ENCODE measurements at places on chromosomes 2 and 18.

GRCh38 chr18:59263661-59264060 lies 9.6 kb downstream of the RAX start:
- DNase-seq = no peak

GRCh38 chr2:236120141-236120601 lies 48.0 kb downstream of the GBX2 start:
- DNase-seq = no peak

- no peak for DNase-seq
Measured at GRCh38 chr18:74097803-74098202, 49.8 kb downstream of the FBXO15 start.

DNA sequence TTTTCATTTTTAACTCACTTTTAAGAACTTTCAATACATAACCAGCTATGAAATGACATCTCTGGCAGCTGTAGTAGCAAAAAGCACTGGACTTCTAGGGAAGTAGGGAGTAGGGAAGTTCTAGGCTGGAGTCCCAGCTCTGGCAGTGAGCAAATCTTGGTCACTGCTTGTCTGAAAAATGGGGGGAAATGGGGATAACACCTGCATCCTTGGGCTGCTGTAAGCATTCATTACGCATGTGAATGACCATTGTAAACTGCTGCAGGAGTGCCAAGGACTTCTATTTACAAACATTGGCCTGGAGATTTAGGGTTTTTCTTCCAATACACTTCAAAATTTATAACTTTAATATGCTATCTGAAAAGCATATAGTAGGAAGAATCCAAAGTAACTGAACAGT lies 972 bp upstream of the MPP4 start:
- no peak for DNase-seq

GRCh38 chr2:239882331-239882732 lies 142.8 kb downstream of the NDUFA10 start:
- peak; percentile 68 for DNase-seq

DNA sequence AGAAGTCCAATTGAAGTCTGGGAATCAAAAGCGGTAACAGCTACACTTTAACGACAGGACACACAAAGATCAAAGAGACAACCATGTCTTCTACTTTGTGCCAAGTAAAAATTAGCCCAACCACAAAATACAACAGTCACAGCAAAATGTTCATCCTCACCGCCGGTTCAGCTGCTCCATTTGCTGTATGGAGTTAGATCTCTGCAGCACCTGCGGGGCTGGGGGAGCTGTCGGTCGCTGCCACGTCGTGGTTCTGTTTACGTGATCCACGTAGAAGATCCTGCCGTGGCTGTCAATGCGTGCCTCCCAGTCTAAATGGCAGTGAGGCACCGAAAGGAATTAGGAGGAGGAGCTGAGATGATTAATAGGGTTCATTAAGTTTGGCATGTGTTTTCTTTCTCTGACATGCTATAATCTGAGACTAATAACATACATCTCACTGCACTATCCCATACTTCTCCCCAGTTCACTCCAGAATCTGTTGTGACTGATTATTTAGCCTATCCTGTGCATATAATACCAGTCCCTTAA lies 136.5 kb upstream of the STK17B start:
- DNase-seq = no peak

DNA sequence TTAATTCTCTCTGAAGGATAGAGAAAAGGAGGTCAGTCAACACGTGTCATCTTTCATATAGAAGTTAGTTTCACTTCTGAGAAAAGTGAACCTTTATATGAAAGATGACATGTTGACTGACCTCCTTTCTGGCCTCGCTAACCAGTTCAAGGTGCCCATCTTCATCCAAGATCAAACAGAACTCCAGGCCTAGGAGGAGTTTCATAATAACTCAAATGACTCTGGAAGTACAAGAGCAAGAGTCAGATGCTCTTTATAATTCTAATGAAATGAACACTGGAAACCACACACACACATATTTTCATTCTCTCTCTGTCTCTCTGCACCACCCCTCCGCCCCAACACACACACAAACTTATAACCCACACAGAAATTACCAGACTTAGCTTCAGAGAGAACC lies 16.3 kb downstream of the ANKRD44 start:
- no peak for DNase-seq

DNA sequence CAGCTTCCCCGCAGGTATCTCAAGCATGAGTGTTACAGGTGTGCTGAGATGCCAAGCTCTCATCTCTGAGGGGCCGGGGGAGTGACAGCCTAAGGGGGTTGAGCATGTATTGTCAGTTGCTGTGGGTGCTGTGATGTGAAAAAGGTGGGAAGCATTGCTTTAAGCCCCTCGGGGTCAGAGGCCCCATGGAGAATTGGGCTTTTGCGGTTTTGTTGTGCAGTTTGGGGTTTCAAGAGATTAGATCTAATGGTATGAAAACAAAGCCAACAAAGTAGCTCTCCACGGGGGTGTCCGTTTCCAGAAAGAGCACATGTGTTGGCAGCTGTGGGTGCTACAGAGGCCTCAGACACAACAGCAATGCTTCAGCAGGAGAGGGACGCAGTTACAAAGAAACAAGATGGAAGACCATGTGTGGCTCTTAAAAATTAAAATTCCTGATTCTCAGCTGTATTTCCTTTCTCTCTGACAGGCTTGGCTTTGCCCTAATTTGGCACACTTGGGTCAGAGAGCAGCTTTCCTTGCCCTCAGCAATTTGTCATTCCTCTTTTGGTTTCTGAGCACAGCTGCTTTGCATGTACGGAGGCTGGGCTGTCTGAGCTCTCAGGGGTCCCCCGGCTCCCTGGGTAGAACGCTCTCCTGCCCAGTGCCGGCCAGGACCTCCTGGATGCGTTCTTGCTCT lies 69.9 kb downstream of the TMEM247 start:
- no peak for DNase-seq

DNA sequence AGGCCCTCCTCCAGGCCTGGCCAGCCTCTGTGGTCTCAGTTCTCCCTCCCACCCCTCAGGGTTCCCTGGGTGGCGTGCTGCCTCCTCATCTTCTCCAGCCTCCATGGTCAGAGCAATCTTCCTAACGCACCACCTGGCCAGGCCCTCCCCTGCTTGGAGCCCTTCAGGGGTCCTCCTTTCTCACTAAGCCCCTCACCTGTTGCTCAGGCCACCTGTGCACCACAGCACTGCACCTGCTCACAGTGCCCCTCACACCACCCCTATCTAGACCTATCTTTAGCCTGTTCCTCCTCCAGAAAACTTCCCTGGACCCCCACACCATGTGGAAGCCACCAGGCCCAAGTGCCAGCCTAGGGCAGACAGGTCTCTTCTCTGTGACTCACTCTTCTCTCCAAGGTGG lies 267.1 kb downstream of the ATAD2B start:
- DNase-seq = no peak
